NCI-H446 treated with DMSO at 0.1 percent for 48 hours (cell line): ENCODE measurements at places on chromosomes 1 and 21.

DNA sequence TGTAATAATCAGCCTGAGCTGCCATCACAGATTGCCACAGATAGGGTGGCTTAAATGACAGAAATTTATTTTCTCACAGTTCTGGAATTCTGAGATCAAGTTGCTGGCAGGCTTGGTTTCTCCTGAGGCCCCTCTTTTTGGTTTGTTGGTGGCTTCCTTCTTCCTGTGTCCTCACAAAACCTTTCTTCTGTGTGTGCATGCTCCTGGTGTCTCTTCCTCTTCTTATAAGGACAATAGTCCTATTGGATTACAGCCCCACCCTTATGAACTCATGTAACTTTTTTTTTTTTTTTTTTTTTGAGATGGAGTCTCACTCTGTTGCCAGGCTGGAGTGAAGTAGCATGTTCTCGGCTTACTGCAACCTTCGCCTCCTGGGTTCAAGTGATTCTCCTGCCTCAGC, 41.0 kb upstream of the F3 start:
- no peak for DNase-seq

GRCh38 chr1:24317081-24317480, 2.1 kb upstream of the GRHL3 start:
- no peak for DNase-seq

DNA sequence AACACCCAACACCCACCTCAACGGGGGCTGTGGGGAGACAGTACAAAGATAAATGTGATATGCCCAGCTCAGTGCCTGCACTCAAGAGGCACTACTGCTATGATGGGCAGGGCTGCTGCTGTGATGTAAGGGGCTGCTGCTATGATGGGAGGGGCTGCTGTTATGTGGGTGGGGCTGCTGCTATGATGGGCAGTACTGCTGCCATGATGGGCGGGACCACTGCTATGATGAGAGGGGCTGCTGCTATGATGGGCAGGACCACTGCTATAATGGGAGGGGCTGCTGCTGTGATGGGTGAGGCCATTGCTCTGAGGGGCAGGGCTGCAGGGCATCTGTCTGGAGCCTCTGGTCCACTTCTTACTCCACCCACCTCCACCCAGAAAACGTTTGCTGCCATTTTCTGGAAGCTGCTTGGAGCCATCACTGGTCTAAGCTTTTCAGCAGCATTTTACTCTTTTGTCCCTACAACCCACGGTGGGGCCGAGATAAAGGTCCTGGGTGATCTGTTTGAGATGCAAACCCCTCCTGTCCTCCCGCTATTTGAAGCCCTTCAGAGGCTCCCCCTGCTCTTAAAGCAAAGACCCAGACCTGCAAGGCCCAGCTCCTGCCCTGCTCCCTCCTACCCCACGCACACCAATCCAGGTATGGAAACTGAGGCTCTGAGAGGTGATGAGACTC, 656.9 kb downstream of the PTPRU start:
- no peak for DNase-seq

GRCh38 chr1:193555662-193556441, 369.4 kb upstream of the B3GALT2 start:
- DNase-seq, result no peak

DNA sequence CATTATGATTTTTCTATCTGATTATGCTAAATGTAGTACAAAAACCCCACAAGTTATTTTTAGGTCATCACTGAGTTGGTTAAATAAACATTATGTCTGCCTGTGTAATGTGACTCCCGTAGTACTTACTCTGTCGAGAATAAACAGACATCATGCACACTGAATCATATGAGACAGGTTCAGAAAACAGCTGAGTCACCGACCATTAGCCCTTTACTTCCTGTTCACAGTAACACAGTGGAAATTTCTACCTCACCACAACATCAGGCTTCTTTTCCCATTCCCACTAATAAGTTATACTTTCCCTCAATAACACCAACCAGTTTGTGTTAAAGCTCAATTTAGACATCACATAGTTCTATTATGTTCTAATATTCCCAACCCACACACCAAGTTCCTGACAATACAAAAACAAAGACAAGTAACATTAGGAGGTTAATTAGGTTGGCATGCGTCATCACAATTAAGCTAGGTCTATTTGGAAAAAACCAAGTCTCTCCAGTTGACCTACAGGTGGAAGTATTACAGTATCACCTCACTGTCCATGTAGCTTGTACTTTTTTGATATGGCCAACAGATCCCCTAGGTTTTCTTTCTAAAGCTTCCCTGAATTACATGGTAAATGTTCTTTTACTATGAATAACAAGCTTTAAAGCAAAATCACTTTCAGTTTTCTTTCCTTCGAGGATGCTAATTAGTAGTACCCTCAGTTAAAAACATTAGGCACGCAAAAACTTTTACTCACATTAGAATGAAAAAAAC, 154.2 kb downstream of the EIF4G3 start:
- DNase-seq, result peak; percentile 91

DNA sequence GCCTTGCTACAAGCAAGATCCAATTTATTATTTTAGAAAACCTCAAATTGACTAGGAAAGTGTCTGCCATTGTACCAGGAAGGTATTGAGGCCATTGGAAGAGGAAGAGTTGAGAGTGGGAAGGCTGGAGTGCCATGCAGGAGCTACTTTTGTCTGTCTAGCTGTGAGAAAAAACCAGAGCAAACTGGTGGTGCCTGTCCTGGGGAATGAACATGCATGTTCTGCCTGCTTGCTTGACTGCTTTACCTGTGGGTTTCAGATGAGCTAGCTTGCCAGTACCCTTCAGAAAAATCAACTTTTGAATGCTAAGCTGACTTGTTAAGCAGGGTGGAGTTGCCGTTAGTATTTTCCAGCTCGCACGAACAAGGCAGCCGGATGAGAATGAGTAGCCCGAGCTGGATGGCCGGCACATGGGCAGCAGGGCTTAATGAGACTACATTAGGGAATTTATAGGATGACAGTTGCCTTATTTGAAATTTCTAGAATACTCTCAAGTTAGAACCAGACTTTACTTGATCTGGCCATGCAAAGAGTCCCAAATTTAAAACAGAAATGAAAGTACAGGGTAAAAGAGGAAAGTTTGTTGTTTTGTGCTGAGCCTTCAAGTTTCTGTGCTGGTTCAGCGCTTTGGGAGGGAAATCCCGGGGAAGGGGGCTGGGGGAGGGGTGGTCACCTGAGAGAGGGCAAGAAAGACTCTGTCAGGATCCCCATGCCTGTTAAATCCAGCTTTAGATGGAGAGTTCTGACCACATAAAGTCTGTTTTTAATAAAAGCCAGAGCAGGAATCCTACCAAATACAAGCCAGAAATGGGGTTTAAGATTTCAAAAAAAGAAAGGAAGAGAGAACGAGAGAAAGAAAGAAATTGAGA, 29.6 kb upstream of the C1orf105 start:
- no peak for DNase-seq

GRCh38 chr1:62962014-62962812, 178.3 kb downstream of the ATG4C start:
- DNase-seq, result no peak

- DNase-seq, result peak; percentile 71
Measured at GRCh38 chr1:25771221-25772114, 28.5 kb upstream of the SELENON start.

DNA sequence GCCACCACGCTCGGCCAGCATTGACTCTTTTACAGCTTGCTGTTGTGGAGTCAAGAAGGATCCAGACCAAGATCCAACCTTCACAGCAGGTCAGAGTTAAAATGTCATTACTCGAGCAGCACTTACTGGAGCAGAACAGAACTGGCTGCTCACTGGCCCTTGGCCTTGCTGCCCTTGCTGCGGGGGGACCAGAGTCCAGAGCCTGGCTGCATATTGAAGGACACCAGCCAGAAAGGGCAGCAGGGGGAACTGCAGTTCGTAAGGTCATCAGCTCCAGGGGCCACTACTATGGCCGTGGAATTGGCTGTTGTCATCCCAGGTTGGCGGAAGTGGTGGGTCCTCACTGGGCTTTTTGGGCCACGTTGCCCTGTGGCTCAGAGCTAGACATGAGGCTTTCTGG, 15.3 kb upstream of the GPR137B start:
- DNase-seq, result no peak

GRCh38 chr1:163196449-163196787, 6.3 kb downstream of the RGS5 start:
- no peak for DNase-seq

DNA sequence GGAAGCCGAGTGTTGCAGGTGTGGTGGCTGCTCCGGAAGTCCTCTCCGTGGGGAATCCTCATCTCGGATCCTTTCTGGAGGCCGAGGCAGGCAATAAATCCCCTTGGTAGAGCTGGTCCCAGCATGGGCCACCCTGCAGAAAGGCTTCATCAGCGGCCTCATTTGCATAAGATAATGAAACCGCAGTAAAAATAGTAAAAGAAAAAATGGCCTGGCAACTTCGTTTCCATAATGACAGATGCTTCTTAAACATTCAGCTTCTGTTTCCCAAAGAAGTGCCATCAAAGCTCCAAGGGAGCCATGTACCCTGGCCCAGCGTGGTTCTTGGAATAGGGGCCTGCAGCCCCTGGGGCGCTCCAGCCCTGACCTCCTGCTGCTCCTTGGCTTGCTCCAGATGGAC, 244.1 kb downstream of the GRIK3 start:
- no peak for DNase-seq

DNA sequence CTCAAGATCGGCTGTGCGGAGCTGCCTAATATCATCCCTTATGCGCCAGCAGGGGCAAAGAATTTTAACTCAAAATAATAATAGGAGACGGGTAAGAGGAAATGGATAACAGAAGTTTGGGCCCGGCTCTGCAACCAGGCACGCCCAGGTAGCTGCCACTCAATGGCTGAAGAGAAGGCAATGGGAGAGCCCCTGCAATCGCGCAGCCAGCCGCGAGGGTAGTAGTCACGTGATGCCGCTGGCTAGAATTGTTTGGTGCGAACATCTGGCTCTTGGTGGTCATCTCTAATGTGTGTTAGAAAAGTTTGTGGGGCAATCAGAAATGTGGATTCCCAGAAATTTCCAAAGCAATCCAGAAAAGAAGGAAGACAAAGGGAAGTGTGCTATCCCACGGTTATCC, 12.3 kb downstream of the BARHL2 start:
- DNase-seq, result no peak

GRCh38 chr21:34885125-34885524, 164.0 kb downstream of the RUNX1 start:
- DNase-seq, result no peak

- no peak for DNase-seq
Measured at GRCh38 chr1:220791285-220791684, 4.6 kb downstream of the MTARC1 start.

- DNase-seq, result no peak
Measured at GRCh38 chr1:59396387-59396786, 99.5 kb downstream of the FGGY start.

DNA sequence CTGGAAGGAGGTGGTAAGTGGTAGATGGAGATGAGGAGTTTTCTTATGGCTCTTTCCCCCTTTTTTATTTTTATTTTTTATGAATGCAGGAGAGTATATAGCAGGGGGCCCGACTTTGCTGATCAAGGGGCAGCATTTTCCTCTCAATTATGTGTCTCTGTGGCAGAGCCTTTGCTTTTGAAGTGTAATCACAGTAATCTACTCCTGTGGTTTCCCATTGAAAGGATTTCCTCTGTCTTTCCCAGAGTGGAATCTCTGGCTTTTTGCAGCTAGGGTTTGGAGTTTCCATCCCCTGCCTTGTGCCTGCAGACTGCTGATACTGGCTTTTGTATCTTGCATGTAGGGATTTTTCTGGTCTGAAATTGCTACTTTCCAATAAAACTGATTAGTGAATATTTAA, 29.1 kb downstream of the ARID1A start:
- DNase-seq, result no peak

GRCh38 chr1:17743008-17743647, 12.0 kb upstream of the ACTL8 start:
- no peak for DNase-seq

- DNase-seq, result no peak
Measured at GRCh38 chr1:28282426-28283407, 23.4 kb downstream of the SESN2 start.

- no peak for DNase-seq
Measured at GRCh38 chr1:231750818-231751362, 124.3 kb downstream of the DISC1 start.

- no peak for DNase-seq
Measured at GRCh38 chr1:228454238-228454637, 32.9 kb upstream of the RNF187 start.

- no peak for DNase-seq
Measured at GRCh38 chr21:15224346-15225086, 159.7 kb upstream of the NRIP1 start.
